ENCODE measurements at places on chromosomes 5 and 9.

DNA sequence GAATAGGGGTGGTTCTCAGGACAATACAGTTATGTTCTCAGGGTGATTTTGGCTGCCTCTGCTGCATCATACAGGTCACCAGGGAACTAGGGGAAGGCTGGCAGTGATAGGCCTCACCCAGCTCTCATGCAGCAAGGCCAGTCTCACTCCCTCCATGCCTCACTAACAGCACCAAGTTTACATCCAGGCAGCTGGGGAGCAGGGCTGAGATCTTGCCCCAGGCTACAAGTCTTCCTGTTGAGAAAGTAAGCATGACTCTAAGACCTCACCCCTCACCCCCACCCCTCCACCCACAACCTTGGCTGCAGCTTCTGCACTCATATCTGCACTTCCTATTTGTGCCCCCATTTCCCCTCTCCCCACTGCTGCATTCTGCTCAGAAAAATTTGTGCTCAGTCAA, 481.2 kb downstream of the ACTL7B start:
- no peak for DNase-seq

DNA sequence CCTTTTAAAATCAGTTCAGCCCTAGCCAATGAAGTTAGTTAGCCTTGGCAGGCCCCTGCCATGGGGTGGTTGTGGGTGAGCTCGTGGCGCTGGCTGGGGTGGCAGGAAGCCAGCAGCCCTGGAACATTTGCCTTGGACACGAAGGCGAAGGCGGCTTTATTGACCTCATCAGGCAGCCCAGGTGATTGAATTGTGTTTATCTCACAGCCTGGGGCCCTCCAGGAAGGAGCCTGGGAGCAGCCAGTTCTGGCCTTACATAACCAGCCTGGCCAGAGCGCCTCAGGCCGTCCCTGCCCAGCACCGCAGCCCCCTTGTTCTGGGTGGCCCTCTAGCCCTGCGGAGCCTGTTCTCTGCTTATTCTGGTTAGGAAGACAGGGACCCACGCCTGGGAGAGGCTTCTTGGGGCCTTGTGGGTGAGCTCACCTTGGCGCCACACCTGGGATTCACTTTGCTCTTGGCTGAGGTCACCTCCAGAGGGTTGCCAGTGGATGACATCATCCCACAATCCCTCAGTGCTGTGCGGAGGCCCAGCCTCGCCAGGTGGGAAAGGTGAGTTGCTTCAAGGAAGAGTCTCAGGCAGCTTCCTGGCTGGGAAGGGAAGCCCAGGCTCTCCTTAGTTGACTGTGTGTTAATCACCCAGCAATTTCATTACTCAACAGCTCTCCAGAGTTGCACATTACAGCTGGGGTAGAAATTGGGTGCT, 54.4 kb upstream of the RPL26L1 start:
- no peak for DNase-seq

- no peak for DNase-seq
These were observed 91.9 kb upstream of the C9orf72 start for GRCh38 chr9:27665136-27665535.

- no peak for DNase-seq
These were observed 234.0 kb downstream of the DIRAS2 start for GRCh38 chr9:90408659-90409058.

GRCh38 chr5:44252545-44252944, 136.7 kb downstream of the FGF10 start:
- no peak for DNase-seq

DNA sequence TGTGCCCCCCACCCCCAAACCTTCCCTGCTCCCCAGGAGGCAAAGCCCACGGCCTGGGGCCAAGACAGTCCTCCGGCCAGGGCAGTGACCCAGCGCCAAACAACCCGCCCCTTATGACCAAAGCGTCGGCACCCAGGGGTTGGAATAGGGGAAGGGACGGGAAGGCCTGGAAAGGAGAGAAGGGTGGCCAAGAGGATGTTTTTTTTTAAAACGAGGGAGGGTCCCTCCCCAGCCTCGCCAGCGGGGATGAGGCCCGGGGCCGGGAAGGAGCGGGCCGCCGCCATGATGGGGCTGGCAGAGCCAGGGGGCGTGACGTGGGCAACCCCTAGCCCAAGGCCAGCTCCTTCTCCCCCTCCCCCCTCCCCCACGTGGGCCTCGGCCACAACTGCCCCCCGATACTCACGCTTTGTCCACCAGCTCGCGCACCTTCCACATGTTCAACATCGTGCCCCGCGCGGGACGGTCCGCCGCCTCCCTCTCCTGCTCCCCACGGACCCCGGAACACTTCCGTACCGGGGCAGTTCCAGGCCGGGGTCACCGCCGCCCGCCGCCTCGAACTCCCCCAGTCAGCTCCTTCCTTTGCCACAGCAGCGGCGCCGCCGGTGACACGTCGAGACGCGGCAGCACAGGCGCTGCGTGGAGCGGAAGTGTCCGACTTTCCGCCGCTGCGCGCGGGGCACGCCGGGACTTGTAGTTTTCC, at the start of gene CLINT1:
Gene CLINT1 (minus strand): TSS at position 619 of the 700 bp plus-strand sequence. CDS start 175 bp downstream, at position 444.
- peak; percentile 43 for DNase-seq

- no peak for DNase-seq
These were observed 67.2 kb downstream of the TTC39B start for GRCh38 chr9:15239816-15240215.

GRCh38 chr5:10779592-10779991, 18.6 kb upstream of the DAP start:
- DNase-seq = no peak

GRCh38 chr9:97480749-97481148, 20.7 kb upstream of the TMOD1 start:
- no peak for DNase-seq

DNA sequence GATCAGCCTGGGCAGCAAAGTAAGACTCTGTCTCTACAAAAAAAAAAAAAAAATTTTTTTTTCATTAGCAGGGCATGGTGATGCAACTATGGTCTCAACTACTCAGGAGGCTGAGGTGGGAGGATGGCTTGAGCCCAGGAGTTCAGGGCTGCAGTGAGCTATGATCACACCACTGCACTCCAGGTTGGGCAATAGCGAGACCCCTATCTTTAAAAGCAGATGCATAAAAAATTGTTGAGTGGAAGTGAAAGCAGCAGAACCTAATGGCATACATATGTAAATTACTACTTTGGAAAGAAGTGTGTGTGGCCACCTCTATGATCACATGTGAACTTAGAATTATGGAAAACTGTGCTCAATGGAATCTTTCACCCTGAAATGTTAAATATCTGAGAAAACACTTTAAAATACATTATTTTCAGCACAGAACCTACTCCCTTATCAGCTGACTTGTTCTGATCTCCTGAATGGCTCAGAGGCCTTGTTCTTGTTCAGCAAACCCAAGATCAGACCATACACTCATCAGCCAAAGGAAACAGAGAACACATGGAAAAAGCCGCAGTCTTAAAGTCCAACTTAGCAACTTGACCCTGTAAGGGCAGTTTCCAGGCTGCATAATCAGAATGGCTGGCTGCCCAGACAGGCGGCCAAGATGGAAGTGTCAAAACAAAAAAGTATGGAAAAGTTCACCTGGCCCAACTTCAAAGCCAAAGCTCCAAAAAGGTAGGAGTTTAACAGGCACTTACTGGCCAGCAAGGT, 56.5 kb downstream of the SIL1 start:
- DNase-seq = no peak

DNA sequence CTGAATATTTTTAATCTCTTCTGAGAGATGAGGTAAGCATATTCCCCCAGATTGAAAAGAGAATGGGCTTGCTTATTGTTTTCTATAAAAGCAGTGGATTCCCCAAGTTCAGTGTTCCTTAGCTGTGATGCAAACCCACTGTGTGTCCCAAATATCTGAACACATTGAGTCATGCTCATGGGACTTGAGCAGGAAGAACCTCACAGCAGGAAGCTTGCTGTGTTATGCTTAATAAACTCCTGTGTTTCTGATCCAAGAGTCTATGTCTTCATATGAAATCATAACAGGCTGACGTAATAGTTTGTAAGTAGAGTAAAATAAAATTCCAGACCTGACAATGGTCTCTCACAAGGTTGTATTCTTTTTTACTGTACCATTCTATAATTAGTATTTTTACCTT, 24.8 kb upstream of the LOX start:
- DNase-seq = no peak

GRCh38 chr9:82082563-82082962, 94.0 kb downstream of the SPATA31D1 start:
- DNase-seq = no peak

DNA sequence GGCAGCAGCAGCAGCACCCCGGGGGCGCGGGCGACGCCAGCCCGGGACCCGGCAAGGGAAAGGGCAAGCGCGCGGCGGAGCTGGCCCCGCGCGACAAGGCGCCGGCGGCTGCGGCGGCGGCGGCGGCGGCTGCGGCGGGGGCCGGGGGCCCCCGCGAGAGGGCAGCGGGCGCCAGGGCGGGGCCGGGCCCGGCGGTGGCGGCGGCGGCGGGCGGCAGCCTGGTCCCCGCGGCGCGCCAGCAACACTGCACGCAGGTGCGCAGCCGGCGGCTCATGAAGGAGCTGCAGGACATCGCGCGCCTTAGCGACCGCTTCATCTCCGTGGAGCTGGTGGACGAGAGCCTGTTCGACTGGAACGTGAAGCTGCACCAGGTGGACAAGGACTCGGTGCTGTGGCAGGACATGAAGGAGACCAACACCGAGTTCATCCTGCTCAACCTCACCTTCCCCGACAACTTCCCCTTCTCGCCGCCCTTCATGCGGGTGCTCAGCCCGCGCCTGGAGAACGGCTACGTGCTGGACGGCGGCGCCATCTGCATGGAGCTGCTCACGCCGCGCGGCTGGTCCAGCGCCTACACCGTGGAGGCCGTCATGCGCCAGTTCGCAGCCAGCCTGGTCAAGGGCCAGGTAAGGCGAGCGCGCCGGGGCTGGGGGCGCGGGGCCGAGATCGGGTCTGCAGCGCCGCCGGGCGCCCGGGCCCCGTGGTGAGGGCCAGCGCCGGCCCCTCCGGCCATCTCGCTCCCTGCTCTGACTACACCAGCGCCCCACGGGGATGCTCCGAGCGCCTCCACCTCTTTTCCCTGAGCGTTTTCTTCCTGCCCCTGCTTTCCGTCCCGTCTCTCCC, at the start of gene UBE2QL1:
Gene UBE2QL1 (plus strand): TSS at position 238 of the 843 bp plus-strand sequence. CDS start 35 bp downstream, at position 273.
- DNase-seq = no peak

GRCh38 chr9:107504585-107505455, 15.3 kb upstream of the KLF4 start:
- DNase-seq = no peak

- no peak for DNase-seq
These were observed 41.4 kb upstream of the PAPPA start for GRCh38 chr9:116112236-116112635.

- DNase-seq = no peak
These were observed 69.9 kb upstream of the SLC1A1 start for GRCh38 chr9:4420351-4420750.

GRCh38 chr9:101639785-101640665, 45.3 kb upstream of the PPP3R2 start:
- DNase-seq = no peak

GRCh38 chr5:3958389-3958788, 362.8 kb downstream of the IRX1 start:
- no peak for DNase-seq

- no peak for DNase-seq
These were observed 6.4 kb upstream of the C6 start for GRCh38 chr5:41219658-41220269.

- no peak for DNase-seq
These were observed 96.2 kb downstream of the RXRA start for GRCh38 chr9:134422301-134423090.

DNA sequence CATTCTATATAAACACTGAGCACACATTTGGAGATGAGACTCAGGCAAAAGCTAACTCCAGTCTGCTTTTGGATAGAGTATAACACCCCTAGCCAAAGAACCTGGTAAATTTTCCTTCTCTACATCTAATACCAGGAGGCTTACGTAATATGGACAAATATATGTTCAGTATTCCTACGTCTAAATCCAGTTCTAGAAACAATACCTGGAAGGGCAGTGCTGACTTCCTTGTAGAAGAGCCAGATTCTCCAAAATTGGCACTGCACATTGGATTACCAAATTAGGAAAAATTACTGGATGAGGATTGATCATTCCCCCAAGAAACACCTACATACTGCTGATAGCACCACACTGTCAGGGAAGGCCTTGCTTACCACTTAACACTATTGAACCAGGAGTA, 247.4 kb downstream of the SAXO1 start:
- DNase-seq = no peak

- no peak for DNase-seq
These were observed 53.5 kb downstream of the RGS3 start for GRCh38 chr9:113516840-113517577.
